ENCODE measurements at places on chromosomes 2 and 18. TPM values are rescaled to one million over a fixed set of nuclear protein-coding genes. Genes with fewer than 3 reads are reported as not detected.

SH2D6 gene
- not detected for total RNA-seq

GALR1 gene
- not detected for total RNA-seq

SLC9A2 gene
- total RNA-seq, result not detected

MARCHF4 gene
- total RNA-seq, result 0.22 TPM

CETN1 gene
- total RNA-seq, result not detected

IL1F10 gene
- total RNA-seq, result not detected

KCNG2 gene
- total RNA-seq, result 1.4 TPM

CCDC85A gene
- total RNA-seq, result 1.4 TPM

ZEB2 gene
- 0.60 TPM for total RNA-seq

C2orf78 gene
- total RNA-seq, result not detected
